Skin of body (tissue), 3 donors: ENCODE measurements at places on chromosomes 12 and 14. TPM values are rescaled to one million over a fixed set of nuclear protein-coding genes. Genes with fewer than 3 reads are reported as not detected.

DNA sequence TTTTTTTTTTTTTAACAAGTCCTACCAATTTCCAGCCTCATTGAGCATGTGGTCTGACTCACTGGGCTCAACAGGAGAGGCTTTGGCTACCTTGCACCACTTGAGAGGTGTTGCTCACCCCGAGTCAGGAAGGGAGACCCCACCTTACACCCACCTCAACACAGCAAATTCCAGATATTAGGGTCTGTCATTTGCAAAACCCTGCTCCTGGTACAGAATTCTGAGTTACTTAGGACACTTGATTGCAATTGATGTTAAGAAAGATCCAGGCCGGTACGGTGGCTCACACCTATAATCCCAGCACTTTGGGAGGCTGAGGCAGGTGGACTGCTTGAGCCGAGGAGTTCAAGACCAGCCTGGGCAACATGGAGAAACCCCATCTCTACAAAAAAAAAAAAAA lies 14.1 kb downstream of the DGLUCY start:
- no peak for DNase-seq

GRCh38 chr14:21486640-21487087 lies 9.7 kb downstream of the TOX4 start:
- no peak for DNase-seq

DNA sequence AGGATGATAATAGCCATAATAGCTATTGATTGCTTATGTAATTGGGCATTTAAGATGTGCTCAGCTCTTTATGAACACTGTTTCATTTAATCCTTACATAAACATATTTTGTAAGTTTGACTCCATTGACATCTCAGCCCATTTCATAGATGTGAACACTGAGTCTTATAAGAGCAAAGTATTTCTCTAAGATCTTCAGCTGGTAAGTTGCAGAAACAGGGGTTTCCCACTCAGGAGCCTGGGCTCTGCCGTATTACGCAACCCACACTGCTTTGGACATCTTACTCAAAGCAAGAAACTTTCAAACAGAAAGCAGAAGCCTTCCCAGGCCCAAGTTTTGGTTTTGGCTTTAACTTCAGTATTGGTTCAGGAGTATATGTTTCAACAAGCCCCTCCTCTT lies 705.1 kb downstream of the MED13L start:
- no peak for DNase-seq

GRCh38 chr14:24693353-24693737 lies 59.4 kb upstream of the GZMB start:
- DNase-seq = no peak

DNA sequence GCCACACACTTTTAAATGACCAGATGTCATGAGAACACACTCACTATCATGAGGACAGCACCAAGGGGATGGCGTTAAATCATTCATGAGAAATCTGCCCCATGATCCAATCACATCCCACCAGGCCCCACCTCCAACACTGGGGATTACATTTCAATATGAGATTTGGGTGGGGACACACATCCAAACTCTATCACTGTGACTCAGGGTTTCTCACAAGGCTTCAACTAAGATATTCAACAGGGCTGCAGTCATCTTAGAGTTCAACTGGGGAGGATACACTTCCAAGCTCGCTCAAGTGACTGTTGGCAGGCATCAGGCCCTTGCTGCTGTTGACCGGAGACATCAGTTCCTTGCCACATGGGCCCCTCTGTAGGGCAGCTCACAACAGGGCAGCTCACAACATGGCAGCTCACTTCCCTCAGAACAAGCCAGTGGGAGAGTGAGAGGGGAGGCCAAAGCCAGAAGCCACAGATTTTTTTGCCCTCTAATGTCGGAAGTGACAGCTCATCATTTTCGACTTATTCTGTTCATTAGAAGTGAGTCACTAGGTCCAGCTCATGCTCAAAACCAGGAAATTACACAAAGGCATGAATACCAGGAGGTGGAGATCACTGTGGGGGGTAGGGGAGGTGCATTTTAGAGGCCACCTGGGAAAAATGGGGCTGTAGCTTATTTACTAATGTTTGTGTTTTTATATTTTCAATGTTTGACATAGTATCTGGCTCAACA lies 50.8 kb upstream of the PTHLH start:
- DNase-seq = no peak

GALNT16 gene
- total RNA-seq = 18.1 TPM

PRICKLE1 gene
- total RNA-seq = 34.7 TPM

HCAR2 gene
- total RNA-seq = 11.8 TPM
